Activated CD8-positive, alpha-beta memory T cell treated with anti-CD3 and anti-CD28 coated beads for 24 hours (primary cell): ENCODE measurements at places on chromosomes 6 and 20.

DNA sequence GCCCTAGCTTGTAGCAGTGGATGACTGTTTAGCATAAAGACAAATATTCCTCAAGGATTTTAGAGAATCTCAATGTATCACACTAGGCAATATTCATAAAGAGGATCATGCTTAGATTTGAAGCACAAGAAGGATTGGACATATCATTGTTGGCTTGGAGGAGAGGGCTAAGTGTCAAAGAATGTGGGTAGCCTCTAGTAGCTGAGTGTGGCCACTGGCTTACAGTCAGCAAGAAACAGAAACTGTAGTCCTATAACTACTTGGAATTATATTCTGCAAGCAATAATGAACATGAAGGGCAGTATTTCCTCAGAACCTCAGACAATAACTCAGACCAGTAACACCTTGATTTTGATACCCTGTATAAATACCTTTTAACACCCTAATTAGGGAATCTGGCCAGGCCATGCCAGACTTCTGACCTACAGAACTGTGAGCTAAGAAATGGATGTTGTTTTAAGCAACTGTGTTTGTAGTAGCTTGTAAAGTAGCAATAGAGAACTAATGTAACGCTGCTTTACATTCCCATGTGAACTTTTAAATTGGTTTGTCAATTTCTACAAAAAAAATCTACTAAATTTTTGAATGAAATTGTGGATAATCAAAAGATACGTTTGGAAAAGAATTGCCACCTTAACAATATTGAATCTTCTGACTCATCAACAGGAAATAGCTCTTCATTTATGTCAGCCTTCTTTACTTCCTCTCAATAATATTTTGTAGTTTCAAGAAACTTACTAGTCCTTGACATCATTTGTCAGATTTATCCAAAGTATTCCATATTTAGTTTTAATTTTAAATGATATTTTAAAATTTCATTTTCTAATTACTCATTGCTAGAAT lies 65.2 kb upstream of the RSPO3 start:
- no peak for DNase-seq

GRCh38 chr20:37310951-37311350 lies 21.5 kb downstream of the MANBAL start:
- DNase-seq: no peak

- peak; percentile 61 for DNase-seq
Measured at GRCh38 chr6:136593748-136594490, 43.7 kb upstream of the MAP7 start.

- no peak for DNase-seq
Measured at GRCh38 chr20:63366390-63367365, 5.5 kb upstream of the CHRNA4 start.

GRCh38 chr6:131816869-131817268 lies 9.0 kb downstream of the ENPP1 start:
- DNase-seq: no peak

GRCh38 chr6:16136091-16136490 lies 7.2 kb downstream of the MYLIP start:
- DNase-seq: no peak

- no peak for DNase-seq
Measured at GRCh38 chr6:55014321-55015088, 159.8 kb upstream of the HCRTR2 start.

DNA sequence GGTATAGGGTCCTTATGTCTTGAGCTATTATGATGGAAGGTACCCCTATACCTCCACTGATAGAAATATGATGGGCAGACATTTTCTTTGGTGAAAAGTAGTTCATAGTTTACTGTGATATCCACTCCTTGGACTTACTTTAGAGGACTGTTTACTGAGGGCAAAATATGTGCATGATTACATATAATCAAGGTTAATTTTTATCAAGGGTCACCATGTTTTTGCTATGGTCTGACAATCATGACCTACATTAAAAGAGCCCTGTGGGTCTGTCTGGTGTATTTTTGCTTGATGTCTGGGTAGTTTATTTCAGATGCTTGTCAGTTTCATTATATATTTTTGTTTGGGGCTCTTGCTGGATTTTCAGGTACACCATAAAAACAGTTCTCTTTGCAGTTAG lies 40.1 kb downstream of the CDKAL1 start:
- DNase-seq: no peak

- no peak for DNase-seq
Measured at GRCh38 chr6:30557683-30557981, 537 bp downstream of the PRR3 start.

DNA sequence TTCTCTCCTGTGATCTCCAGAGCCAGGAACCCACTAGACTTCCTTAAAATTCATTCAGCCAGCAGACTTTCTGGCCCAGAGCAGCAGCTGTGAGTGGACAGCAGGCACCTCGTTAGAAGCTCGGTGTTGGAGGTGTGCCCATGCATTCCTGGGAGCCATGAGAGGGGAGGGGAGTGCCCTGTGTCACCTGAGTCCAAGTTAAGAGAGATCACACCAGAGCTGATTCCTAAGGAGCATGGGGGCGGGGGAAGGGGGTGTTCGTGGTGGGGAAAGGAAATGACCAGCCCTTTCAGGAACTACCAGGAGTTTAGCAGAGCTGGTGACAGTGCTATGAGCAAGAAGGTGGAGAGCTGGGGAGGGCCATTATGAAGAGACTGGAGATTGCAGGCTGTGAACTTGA lies 46.9 kb downstream of the GFRA4 start:
- DNase-seq: no peak

DNA sequence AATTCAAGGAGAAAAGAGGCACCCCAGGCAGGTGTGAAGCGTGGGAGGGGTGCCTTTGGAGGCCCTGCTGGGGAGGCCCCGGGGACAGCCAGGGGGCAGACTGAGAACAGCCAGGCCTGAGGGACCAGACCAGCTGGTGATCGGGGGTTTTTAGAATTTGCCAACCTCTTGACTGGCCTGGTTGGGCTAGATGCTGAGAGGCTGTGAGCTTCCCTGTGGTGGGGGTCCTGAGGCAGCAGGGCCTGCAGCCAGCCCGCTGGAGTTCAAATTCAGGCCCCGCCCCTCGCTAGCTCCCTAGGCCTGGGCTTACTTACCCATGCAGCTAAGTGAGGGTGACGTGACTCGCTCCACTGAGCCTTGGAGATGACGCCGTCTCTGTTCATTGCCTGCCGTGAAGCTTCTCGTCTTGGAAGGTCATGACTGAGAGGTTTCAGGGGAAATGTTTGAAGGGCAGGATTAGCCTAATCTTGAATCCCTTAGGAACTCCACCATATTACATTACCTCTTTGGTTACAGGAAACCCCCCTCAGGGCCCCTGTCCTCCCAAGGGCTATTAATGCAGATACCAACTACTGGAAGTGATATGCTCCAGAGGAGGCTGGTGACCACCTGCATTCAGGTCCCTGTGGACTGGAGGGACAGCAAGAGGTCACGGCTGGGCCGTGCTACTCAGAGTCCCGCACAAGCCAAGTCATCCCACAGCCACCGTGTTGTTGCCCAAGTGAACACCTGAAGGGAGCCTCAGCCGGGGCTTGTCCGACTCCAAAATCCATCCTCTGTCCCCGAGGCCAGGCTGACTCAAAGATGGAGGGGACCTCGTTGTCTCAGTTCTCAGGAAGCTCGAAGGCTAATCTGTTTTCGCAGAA lies 73.9 kb upstream of the DUSP22 start:
- no peak for DNase-seq

- DNase-seq: no peak
Measured at GRCh38 chr6:35079311-35080000, 61.7 kb downstream of the TCP11 start.

DNA sequence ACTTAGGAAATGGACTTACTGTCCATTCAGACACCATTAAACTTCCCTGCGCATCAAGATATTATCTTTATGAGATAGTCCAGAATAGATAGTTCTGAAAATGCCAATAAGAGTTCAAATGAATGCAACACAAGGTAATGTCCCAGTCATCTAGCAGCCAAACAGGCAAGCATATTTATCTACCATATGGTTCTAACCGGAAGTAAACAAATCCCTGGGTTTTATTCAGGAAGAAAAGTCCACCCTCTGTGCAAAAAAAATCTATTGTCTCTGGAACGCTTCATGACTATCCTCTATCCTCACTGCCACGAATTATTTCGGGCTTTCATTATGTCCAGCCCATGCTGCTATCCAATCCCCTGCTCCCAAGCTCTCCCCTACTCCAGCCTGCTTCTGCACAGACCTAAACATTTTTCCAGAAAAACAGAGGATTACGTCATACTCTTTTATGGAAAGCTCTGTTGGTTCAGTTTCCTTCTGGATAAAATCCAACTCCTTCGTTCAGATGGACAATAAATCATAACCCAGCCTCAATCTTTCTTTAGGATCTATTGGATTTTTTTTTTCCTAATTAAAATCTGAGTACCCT lies 11.4 kb downstream of the PPIL6 start:
- no peak for DNase-seq

DNA sequence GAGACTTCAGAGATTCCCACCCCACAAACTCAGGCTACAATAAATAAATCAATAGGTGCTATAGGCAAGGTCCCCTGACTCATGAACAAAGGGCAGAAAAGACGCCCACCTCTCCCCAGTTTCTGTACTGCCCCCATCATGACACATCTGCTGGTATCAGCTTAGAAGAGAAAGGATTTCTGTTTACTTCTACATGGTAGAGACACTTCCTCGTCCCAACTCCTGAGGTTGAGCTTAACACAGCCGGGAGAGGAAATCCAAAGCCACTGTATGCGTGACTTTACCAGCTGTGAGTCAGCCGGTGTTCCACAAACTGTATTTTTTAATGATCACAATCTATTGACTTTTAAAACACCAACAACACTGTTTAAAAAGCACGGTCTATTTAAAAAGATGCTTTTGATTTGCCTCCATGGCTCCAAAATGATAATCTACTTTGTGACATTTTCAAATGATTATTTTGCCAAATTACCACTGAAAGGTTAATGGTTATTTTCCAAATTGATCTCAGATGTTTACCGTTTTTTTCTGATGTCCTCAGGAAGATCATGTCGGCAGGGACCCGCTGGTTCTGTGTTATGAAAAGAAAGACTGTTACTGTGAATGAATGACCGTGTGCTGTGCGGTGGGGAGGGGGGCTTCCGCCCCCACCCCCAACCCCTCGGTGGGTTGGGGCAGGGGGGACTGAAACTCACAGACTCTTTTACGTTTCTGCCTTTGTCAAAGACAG lies 72.5 kb downstream of the ATP9A start:
- DNase-seq: no peak

DNA sequence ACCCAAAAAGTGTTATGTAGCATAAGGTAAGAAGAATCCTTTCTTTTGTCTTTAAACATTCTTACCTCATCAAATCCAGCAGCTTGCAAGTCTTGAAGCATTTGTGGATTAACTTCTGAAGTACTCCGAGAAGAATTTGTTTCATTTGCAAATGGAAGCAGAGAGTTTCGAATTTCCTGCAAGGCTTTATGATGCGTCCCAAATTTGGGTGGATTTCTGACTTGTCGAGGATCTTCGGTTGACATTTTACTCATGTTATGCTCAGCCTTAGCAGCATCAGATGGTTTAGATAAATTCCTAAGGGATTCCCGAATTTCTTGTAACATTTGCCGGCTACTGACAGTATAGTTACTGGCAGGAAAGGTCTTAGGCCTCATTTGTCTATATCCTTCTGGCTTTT lies 16.2 kb downstream of the LATS1 start:
- no peak for DNase-seq

GRCh38 chr6:150696190-150696589 lies 96.5 kb downstream of the PLEKHG1 start:
- no peak for DNase-seq

- DNase-seq: no peak
Measured at GRCh38 chr6:151317103-151317994, 74.0 kb downstream of the ZBTB2 start.

DNA sequence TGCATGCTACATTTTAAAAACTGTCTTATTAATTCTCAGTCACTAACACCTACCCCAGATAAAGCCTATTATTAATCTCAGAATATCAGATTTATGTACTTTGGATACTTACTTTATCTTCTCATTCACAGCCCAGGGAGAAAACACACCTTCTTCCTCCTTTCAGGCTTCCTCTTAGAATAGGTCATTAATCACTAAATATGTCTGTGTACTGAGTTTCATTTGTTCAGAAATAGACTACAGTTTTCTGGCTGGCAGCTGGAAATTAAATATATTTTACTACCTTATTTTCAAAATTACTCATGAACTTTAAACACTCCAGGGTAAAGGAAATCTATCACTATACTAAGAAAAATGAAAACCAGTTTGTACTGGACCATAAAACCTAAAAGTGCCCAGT lies 147.7 kb upstream of the DST start:
- no peak for DNase-seq
